Stimulated activated CD4-positive, alpha-beta T cell treated with anti-CD3 and anti-CD28 coated beads, Interleukin-2, amount 100 ng/mL, for 24 hours (primary cell): ENCODE measurements at places on chromosomes 7 and 10.

GRCh38 chr7:135389971-135390370, 119.9 kb downstream of the CNOT4 start:
- no peak for DNase-seq

GRCh38 chr10:13163859-13164258, 2.5 kb downstream of the MCM10 start:
- DNase-seq: no peak

DNA sequence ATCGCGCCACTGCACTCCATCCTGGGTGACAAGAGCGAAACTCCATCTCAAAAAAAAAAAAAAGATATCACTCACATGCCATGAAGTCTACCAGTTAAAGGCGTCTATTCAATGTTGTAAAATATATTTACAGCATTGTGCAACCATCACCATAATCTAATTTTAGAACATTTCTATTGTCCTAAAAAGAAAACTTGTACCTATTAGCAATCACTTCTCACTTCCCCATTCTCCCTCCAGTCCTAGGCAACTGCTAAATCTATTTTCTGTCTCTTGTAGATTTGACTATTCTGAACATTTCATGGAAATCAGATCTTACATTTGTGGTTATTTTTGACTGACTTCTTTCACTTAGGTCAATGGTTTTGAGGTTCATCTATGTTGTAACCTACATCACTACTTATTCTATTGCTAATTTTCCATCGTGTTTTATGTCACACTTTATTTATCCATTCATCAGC, 25.2 kb upstream of the OTUD1 start:
- DNase-seq: no peak

- DNase-seq: no peak
Measured at GRCh38 chr7:122166275-122166674, 22.2 kb upstream of the AASS start.

DNA sequence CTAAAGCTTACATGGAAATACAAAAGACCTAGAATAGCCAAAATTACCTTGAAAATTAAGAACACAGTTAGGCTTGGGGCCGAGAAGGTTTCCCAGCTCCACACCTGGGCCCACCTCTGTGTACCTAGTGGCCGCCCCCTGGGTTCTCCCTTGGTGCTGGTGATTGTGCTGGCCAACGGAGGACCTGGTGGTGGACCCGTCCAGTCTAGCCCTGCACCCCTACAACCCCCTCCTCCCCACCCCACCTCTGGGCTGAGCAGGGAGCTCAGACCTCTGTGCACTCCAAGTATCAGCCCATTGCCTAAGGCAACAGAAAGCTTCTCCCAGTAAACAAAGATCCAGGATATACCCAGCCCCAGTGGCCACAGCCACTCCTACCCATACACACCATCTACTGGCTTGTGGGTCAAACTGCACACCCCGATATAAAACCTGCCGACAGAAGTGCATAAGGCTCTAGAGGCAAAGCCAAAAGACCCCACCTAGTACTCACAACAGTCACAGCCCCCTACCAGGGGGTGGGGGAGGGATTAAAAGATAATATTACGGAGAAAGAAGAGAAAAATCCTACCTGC, 105.0 kb upstream of the DIP2C start:
- no peak for DNase-seq

GRCh38 chr10:34107626-34108516, 707.2 kb downstream of the PARD3 start:
- DNase-seq: no peak

DNA sequence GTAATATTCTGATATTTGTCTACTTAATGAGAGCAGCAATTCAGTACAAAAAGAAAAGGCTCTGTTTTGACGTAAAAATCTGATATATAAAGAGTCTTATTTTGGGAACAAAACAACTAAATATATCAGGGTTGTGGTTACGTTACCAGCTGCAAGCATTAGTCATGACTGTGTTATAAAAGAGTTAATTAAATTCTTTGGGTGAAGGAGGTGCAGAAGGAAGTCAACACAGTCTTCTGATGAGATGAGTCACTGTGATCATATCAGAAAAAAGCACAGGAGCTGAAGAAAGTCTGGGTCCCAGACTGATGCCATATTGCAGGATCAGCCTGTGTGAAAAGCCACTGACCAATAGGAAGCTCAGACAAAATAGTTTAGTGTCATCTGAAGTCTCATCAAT, 234.3 kb upstream of the TEX47 start:
- DNase-seq: no peak

- DNase-seq: no peak
Measured at GRCh38 chr10:86367152-86367951, 757 bp upstream of the GRID1 start.

DNA sequence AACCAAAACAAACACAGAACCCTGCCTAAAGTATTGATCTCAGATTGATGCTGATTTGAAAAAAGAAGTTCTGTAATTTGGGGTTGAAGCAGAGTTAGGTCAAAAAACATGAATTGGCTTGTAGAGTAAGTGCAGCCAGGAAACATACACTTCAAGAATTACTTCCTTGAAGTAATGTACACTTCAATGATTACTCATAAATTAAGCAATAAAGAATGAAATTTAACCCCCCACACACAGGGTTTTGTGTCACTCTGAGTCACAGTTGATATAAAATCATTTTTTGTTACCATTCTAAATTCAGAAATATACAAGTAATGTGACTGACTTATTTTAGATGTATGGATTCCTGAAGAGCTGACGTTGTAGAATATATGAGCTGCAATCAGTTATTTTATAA, 622.2 kb downstream of the POM121L12 start:
- DNase-seq: no peak

GRCh38 chr7:100949227-100949932, at the start of gene MUC3A:
Gene MUC3A (plus strand): TSS chr7:100949534. CDS start chr7:100949625, 91 bp downstream.
- DNase-seq: no peak

- no peak for DNase-seq
Measured at GRCh38 chr7:128790315-128791041, 1.3 kb upstream of the CCDC136 start.

GRCh38 chr7:11341285-11341944, 367.7 kb downstream of the PHF14 start:
- DNase-seq: no peak

DNA sequence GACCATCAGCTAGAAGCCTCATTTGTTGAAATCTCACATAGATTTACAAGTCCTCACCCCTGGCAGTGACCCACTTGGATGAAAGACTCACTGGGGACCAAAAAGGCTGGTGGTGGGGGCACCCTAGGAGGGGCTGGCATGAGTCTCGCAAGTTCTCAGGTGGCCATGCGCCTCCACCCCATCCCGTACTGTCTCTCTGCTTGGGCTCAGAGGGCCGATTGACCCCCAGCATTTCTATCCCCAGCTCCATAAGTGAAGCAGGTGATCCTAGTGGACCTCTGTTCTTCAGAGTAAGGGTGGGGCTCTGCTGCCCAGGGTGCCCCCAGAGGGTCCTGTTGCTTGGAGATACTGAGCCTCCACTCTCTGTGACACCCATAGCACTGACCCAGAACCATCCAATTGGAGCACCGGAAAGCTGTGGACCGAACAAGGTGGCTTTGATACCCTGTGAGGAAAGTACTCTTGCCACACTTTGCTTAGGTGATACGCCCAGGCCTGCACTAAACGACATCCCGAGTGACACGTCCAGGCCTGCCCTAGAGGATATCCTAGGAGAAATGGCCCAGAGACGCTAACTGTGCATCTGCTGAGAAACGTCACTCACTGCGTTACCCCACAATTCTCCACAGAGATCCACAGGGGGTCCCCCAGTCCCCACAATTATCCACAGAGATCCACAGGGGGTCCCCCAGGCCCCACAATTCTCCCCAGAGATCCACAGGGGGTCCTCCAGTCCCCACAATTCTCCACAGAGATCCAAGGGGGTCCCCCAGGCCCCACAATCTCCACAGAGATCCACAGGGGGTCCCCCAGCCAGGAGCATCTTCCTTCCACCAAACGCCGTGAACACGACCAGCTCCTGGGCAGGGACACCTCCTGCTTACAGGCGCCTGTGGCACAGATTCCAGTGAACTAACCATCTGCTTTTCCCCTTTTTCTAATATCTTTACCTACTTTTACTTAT, 262.9 kb downstream of the PTPRN2 start:
- DNase-seq: no peak

GRCh38 chr10:58467931-58468635, 44.6 kb upstream of the BICC1 start:
- DNase-seq: no peak

DNA sequence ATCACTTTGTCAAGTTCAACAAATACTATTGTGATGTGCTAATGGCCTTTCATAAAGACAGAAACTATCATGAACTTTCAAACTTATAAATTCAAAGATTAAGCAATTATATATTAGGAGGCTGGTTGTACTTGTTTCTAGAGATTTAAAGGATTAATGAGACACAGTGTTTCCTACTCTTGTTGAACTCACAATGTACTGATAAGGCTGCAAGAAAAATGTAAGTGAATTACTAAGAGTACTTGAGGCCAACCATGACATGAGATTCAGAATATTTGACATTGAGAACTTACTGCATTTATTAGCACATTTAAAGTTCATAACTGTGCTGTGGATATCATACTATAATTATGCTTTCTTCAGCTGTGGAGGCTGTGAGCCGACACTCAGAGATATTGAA, 1210.5 kb upstream of the SORCS1 start:
- no peak for DNase-seq

GRCh38 chr10:131959841-131960240, 21.9 kb downstream of the BNIP3 start:
- DNase-seq: no peak

DNA sequence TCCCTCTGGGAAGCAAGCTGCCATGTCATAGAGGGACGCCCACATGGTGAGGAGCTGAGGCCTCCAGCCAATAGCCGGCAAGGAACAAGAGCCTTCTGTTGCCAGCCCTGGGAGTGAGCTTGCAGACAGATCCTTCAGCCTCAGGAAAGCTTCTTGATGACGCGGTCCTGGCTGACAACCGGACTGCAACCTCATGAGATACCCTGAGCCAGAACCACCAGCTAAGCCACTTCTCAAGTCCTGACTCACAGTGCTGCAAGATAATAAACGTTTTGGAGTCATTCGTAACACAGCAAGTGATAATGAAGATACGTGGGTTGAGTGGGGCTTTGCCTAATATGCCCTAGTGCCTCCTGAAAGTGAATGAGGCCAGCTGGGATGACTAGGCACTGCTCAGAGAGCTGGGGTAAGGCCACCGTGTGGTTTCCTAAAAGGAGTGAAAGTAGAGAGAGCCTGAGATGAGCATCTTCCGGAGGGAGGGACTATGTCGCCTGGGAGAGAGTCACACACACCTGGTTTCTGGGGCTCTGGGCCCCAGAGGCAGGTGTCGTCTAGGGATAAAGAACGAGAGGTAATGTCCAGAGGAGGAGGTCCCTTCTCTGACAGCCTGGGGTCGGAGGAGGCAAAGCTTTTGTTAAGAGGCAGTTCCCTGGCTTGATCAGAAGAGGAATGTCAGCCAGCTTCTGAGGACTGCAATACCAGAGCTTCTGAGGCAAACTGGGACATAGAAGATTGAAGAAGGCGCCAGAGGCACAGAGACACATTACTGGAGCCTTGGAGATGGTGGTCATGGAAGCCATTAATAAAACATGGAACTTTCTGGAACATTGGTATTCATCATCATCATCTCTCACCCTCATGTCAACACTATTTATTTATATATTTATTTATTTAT, 53.6 kb downstream of the PYROXD2 start:
- peak; percentile 27 for DNase-seq

DNA sequence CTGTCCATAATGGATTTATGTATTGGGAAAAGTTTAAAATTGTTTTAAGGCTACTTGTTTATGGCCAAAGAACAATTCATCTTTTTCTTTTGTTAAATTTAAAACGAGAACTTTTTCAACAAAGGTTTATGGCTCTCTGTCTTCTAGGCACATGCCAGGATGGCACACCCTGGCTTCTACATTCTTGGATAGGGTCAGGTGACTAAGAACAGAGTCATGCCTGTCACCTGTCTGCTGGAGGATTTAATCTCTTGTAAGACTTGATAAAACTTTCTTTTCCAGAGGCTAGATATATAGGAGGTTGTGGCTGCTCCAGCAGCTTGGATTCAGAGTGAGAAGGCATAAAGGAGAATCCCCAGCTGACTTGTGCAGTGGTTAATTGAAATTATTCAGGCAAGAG, 915.4 kb downstream of the GATA3 start:
- no peak for DNase-seq

GRCh38 chr7:132991615-132992587, 90.0 kb downstream of the CHCHD3 start:
- no peak for DNase-seq

DNA sequence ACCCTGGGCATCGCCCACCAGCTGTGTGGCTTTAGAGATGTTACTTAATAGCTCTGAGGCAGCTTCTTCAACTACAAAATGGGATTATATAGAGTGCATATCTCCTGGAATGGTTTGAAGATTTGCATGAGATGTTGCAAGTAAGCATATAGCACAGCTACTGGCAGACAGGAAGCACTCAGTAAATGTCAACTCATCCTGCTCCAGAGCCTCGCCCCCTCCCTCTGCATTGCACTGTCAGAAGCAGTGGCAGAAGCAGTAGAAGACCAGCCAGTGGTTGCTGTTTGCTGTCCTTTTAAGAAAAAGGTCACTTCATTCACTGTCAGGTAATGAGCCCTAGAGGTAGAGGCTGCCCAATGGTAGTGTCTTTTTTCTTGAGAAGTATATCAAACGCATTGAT, 180.0 kb upstream of the GHITM start:
- DNase-seq: no peak

GRCh38 chr10:126060261-126060931, 164.0 kb downstream of the FANK1 start:
- no peak for DNase-seq

DNA sequence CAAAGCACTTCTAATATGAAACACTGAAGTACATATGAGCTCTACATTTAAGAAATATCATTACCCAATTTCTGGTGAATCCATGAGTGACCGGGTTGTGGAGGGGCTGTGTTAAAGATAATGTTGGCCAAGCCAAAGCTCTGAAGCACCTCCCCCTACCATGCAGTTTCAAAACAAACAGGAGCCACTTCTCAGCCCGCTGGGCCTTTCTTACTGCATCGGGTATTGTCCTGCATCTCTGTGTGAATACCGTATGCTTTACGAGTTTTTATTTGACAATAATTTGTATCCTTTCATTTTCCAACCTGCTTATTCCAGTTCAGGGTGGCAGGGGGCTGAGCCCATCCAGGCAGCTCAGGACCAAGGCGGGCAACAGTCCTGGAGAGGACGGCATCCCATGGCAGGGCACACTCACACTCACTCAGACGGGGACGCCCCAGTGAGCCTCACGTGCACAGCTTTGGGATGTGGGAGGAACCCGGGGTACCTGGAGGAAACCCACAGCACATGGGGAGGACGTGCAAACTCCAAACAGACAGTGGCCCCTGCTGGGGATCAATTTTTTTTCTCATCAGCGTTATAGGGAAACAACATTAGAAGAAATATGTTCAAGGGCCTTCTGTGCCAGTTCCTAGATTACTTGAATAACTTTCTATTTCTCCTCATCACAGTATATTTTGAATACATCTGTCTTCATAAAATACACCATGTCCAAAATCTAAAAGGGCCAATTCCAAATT, 1.9 kb downstream of the RNF32 start:
- no peak for DNase-seq

GRCh38 chr10:24355056-24355688, 146.2 kb downstream of the KIAA1217 start:
- no peak for DNase-seq

- no peak for DNase-seq
Measured at GRCh38 chr10:28890121-28890950, 213.0 kb downstream of the BAMBI start.

GRCh38 chr7:107045195-107045960, 873 bp downstream of the PRKAR2B start:
- DNase-seq: no peak
